ENCODE measurements at places on chromosomes 2 and 18. TPM values are rescaled to one million over a fixed set of nuclear protein-coding genes. Genes with fewer than 3 reads are reported as not detected.

DNA sequence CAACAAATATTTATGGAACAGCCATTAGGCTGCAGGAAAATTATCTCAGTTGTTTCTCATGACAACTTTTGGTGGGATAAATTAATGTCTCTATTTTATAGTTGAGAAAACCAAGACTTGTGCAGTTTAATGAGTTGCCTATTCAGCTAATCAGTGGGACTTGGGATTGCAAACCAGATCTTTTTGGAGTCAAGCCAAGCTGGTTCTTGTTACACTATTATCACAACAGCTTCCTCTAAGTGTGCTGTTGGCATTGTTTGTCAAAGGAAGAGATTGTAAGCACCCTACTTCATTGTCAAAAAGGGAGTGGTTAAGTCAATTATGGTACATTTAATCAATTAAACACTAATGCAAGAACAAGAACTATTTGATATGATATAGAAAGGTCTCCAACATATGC lies 119.2 kb downstream of the PAX3 start:
- no peak for DNase-seq

DNA sequence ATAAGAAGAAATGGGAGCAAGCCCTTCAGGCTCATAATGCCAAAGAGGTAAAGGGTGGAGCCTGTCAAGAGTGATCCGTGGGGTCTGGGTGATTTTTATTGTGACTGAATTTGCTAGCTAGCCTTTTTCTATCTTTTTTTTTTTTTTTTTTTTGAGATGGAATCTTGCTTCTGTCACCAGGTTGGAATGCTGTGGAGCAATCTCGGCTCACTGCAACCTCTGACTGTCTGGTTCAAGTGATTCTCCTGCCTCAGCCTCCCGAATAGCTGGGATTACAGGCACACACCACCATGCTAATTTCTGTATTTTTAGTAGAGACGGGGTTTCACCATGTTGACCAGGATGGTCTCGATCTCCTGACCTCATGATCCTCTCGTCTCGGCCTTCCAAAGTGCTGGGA lies 29.1 kb downstream of the DRC1 start:
- no peak for DNase-seq

- DNase-seq: no peak
These were observed 15.4 kb downstream of the SMAD7 start for GRCh38 chr18:48935433-48935774.

DNA sequence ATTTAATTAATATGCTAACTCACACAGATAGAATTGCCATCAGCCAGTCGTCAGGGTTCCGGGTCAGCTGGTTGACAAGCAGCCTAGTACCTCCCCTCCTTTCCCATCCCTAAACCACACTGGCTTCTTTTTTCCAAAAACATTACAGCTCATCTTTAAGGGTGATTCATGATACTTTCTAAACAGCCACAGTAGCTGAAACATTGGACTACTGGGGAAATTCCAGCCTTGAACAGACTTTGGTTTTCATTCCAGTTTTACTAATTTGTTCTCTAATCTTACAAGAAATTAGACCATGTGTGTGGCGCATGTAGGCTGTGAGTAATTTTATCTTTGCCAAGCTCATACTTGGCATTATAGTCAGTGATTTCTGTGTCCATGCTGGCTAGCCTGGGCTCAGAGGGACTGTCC lies 110.8 kb downstream of the FMNL2 start:
- DNase-seq: peak; percentile 35

FEV gene
- total RNA-seq: not detected

GRCh38 chr2:97726261-97727064 lies 13.1 kb downstream of the ZAP70 start:
- DNase-seq: no peak

- no peak for DNase-seq
These were observed 236.6 kb downstream of the GLI2 start for GRCh38 chr2:120972286-120972685.

GRCh38 chr2:26687801-26688200 lies 4.7 kb upstream of the KCNK3 start:
- DNase-seq: no peak

DSG4 gene
- not detected for total RNA-seq

DNA sequence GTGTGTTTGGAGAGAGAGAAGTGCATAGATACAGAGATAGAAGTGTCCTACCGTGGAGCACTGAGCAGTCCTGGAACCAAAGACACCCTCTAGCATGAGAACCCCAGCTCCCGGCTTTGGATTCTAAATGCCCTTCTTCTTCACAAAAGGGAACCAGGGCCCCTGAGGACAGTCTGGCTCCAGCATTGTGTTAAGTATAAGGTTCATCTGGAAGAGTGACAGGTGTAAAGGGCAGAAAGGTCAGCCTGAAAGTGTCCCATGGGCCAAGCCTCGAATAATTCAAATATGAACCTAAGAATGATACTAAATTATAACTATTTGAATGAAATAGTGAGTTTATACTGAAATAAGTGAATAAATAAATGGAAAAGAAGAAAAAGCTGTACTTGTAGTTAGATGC lies 109.7 kb downstream of the SNTG2 start:
- DNase-seq: no peak

DNA sequence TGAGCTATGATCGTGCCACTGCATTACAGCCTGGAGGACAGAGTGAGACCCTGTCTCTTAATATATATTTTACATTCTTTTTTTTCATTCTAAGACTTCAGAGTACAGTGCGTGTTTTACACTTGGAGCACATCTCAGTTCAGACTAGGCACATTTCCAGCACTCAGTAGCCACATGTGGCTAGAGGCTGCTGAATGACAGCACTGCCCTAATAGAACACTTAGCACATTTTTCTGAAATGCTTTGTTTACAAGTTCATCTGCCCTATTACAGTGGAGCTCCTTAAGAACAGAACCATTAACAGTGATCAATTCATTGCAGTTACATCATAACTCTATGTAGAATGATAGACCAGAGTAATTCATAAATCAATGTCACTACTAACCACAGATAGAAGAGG lies 138.1 kb downstream of the SUCLG1 start:
- no peak for DNase-seq

GRCh38 chr2:7857904-7858303 lies 824.0 kb upstream of the ID2 start:
- no peak for DNase-seq

- peak; percentile 32 for DNase-seq
These were observed 38.5 kb downstream of the ASAP2 start for GRCh38 chr2:9244985-9245544.

PIEZO2 gene
- 8.9 TPM for total RNA-seq

DNA sequence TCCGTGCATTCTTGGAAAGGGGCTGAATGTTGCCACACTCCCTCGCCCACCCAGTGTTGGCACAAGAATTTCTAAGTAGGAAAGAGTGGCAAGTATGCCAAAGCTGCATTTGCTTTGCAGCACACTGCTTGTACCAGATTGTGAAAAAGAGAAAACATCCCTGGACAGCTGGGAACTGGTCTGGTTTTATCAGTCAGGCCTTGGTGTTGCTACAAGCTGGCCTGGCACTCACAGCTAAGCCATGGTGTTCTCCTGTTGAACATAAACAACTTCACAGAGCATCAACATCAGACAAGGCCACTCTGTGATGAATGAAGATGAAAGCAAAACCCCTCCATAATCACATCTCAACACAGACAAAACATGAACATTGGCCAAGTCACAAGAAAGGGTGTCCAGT lies 4.2 kb upstream of the TRABD2A start:
- no peak for DNase-seq

VIT gene
- 2.4 TPM for total RNA-seq

DNA sequence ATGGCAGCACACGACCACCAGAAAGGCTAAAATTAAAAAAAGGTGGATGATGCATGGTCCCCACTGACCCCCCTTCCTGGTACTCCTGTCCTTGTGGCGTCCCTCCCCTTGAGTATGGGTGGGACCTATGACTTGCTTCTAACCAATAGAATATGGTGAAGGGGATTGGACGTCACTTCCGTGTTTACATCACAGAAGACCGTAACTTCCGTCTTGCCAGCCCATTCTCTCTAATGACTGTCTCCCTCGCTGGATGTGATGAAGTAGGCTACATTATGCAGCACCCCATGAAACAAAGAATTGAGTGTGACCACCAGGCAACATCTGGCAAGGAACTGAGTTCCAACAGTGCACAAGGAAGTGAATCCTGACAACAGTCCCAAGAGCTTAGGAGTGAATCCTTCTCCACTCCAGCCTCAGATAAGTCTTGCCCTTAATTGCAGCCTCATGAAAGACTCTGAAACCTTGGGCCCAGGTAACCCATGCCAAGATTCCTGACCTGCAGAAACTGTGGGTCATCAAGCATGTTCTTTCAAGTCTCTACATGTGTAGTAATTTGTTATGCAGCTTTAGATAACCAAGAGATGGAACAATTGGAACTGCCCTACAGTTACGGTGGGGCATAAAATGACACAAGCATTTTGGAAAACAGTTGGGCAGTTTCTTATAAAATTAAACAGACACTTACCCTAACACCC lies 80.1 kb upstream of the NPAS2 start:
- no peak for DNase-seq

GAL3ST2 gene
- total RNA-seq: not detected

GRCh38 chr2:170313347-170313991 lies 135.5 kb downstream of the MYO3B start:
- peak; percentile 26 for DNase-seq

LMAN2L gene
- total RNA-seq: 35.5 TPM

GRCh38 chr2:175010848-175011254 lies 5.7 kb upstream of the CHN1 start:
- peak; percentile 19 for DNase-seq

GRCh38 chr2:75476761-75477160 lies 84.0 kb downstream of the EVA1A start:
- peak; percentile 55 for DNase-seq

CNTNAP5 gene
- not detected for total RNA-seq

ASB18 gene
- total RNA-seq: not detected

METTL8 gene
- 18.0 TPM for total RNA-seq

HOXD11 gene
- not detected for total RNA-seq

LDLRAD4 gene
- total RNA-seq: 6.9 TPM

- DNase-seq: peak; percentile 23
These were observed 38.9 kb upstream of the LPIN2 start for GRCh38 chr18:3051718-3052410.

DNA sequence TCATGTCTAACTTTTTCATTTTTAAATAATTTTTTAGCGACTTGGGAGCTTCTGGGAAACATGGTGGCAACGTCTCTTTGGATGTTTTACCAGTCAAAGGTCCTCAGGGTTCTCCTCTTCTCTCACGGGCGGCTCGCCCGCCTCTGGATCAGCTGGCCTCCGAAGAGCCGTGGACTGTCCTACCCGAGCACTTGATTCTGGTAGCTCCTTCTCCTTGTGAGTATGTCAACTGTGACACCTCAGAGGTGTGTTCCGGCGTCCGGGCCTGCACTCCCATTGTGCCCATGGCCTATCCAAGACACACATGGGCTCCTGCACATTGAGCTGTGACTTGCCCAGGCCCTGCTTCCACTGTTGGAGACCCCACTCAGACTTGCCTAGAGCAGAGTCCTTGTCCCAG lies 104.3 kb downstream of the CEP192 start:
- DNase-seq: no peak

DNA sequence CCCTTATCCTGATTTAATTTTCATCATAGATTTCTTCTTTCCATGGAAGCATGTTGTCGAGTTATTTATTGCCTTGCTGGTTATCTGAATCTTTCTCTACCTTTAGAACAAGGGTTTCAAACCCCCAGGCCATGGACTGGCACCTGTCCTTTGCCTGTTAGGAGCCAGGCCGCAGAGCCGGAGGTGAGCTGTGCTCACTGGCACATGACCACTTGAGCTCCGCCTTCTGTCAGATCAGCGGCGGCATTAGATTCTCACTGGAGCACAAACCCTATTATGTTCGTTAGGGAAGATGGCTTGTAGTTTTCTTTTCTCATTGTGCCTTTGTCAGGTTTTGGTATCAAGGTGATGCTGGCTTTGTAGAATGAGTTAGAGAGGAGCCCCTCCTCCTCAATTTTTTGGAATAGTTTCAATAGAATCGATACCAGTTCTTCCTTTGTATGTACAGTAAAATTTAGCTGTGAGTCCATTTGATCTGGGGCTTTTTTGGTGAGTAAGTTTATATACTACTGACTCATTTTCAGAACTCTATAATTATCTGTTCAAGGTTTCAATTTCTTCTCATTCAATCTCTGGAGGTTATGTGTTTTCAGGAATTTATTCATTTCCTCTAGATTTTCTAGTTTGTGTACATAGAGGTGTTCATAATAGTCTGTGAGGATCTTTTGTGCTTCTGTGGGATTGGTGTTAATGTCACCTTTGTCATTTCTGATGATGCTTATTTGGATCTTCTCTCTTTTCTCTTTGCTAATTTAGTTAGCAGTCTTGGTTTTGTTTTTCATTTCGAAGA lies 668.0 kb upstream of the FAM98A start:
- no peak for DNase-seq

GRCh38 chr2:45649858-45650811 lies 1.3 kb upstream of the PRKCE start:
- DNase-seq: no peak

- no peak for DNase-seq
These were observed 15.2 kb upstream of the AGFG1 start for GRCh38 chr2:227456772-227457171.

DNA sequence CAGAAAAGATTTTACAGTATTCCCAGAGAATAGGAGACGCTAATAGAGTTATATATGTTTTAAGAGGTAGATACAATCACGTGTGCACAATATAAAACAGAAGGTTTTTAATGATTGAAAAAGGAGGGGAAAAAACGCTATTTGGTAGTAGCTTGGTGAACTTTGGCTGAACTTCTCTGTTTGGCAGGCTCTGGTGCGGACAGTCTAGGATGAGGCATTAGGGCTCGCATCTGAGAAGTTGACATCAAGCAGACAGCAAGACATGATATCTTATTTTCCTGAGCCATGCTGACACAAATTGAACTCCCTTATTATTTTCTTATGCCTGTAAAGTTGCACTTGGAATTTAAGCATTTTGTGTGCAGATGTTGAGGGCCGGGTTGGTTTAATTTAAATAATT lies 176.6 kb downstream of the EN1 start:
- no peak for DNase-seq

CAPN13 gene
- not detected for total RNA-seq

PKDCC gene
- 17.2 TPM for total RNA-seq

Measured in H4 (cell line).